Mammary epithelial cell (primary cell): ENCODE measurements at places on chromosomes 3 and 15. TPM values are rescaled to one million over a fixed set of nuclear protein-coding genes. Genes with fewer than 3 reads are reported as not detected.

DNA sequence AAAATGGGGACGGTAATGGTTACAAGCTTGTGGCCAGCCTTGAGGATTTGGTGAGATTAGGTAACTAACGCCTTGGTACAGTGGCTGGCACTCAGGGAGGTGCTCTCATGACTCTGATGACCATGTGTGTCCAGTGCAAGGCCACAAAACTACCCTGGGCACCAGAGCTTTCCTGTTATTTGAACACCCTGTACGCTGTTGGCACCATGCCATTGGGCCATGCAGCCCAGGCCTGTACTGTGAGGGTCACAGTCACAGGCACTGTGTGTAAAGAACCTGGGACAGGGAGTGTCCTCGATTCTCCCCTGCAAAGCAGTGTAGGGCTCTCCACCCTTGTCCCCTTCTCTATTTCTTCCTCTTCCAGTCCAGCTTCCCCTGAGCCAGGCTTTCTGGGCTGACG, 6.3 kb downstream of the TMEM43 start:
- DNase-seq, result no peak

- DNase-seq, result no peak
Measured at GRCh38 chr3:144501467-144501866, 529.8 kb downstream of the DIPK2A start.

GRCh38 chr3:37054370-37054769, 61.1 kb downstream of the MLH1 start:
- no peak for DNase-seq

DNA sequence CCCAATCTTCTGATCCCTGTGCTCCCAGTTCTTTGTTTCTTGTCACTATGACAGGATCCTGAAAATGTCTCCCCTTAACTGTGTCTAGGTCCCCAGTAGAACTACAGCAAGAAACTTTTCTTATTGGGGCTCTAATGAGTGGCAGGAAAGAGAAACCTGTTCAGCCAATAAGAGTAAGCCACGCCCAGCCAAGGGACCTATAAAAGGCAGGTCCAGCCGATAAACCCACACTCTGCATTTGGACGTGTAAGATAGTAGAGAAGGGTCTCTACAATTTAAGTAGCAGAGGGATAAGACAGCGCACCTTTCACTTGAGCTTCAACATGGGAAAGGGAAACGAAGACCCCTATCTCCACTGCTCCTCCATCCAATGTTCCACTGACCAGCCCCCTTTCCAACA, 149.9 kb downstream of the LMLN start:
- no peak for DNase-seq

- no peak for DNase-seq
Measured at GRCh38 chr15:69562116-69562515, 109.5 kb downstream of the RPLP1 start.

DNA sequence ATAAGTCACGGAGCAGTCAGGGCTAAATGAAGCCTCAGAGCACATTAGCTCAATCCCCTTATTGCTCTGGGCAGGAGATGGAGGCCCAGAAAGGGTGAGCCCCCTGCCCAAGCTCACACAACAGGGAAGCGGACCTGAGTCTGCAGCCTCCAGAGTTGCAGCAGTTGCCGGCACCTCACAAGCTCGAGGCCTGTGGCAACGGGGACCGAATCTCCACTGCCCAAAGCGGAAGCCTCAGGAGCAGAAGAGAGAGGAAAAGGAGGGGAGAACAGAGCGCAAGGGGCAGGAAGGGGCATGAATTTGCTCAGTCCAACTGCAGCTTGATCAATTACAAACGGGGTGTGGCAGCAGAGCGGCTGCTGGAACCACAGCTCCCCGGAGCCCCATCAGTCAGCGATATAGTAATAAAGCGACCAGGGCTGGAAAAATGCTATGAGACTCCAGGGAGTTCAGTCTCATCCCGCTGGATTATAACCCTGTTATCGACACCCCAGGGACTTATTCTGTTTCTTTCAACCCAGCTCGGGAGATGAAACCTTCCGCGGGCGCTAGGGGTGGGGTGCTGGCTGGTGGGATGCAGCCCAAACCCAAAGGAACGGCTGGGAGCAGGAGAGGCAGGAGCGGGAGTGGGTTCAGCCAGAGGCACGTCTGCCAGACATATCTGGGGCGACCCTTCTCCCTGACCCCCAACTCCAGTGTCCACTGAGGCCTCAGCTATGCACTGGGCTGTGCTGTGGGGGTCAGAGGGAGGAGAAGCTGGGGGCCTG, 219.7 kb upstream of the LINGO1 start:
- no peak for DNase-seq

GRCh38 chr15:83010709-83011270, 649 bp downstream of the C15orf40 start:
- DNase-seq, result peak; percentile 60

DNA sequence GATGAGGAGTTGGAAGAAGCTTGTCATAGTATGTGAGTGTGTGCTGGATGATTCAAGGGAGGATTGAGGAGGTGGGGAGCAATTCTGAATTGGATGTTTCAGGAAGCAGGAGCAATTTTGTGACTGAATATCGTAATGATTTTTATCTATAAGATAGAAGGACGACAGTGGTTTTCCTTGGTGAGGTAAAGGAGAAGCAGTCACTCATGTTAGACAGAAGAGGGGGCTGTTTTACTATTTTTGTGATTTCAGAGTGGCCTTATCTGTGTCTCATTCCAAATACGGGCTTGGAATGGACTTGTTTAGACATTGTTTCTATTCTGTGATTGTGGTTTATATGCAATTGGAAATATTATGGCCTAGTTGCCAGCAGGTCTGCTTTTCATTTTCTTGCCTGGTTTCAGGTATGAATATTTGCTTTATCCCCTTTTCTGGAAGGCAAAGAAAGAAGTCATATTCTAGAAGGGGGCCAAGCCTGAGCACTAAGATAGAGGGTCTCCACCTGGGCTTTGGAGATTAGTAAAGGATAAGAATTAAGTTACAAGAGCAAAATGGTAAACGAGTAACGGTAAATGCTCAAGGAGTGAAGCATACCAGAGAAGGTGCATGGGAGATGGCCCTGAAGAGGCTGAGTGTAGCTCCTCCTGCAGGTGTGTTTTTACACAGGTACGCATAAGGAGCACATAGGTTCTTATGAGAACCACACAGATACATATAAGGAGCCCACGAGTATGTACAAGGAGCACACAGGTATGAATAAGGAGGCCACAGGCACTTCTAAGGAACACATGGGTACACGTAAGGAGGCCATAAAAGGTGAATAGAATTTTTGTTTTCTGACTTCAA, 124.6 kb upstream of the KCNAB1 start:
- peak; percentile 43 for DNase-seq

DNA sequence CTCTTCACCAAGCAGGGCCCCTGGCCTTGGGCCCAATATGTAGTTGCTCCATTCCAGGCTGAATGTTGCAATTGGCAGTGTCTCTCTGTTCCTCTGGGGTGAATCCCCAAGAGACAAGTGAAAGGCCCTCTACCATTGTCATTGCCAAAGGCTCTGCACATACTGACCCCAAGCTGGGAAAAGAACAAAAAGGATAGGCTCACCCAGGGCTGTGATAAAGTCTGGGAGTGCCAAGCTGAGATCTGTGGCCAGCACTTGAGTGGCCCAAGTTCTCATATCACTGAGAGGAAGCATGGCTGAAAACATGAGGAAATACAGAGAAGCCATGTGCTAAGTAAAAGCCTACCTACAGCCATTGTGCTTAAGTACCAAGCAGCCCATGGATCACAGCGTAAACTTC, 612.2 kb upstream of the EPHA6 start:
- no peak for DNase-seq

DNA sequence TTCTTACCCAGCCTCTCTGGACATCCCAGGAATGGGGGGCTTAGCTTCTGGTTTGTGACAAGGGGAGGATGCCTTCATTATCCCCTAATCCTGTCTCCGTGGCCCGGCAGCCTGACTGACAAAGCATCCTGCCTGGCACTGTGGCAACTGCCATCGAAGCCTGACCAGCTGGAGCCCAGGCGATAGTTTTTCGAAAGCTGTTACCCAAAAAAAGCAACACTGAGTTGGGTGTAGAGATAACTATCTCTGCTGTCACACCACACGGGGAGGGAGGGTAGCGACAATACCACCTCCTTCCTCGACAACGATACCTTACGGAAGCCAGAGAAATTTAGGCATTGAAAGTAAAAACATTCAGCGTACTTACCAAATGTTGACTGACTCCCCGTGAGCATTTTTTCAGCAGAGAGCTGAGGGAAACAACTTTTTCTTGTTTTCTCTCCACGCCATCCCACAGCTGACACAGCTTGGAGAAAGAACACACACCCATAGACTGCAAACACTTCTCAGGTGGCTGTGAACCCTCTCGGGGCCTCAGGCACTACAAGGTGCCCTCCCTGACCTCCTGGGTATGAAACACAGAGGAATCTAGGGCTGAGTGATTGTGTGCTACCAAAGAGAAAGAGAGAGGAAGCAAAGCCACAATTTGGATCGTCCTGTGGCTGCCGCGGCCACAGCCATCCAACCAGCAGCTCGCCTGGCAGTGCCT, 361.9 kb upstream of the ICE2 start:
- DNase-seq, result no peak

DNA sequence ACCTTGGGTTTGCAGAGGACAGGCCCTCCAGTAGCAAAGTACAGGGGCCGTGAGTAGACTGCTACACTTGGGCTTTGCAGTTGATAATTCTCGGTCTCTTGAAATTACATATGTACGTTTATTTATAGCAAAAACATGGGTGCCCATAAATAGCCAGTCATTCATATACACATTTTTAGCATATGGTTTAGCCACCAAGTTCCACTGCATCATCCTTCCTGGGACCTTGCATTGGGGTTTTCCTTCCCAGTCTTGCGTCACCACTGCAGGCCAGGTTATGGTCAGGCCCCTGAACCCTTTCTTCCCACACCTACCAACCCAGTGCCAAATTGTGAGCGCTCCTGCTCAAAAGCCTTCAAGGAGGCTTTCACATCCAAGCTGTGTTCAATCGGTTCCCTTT, 12.7 kb downstream of the KLHL25 start:
- no peak for DNase-seq

DNA sequence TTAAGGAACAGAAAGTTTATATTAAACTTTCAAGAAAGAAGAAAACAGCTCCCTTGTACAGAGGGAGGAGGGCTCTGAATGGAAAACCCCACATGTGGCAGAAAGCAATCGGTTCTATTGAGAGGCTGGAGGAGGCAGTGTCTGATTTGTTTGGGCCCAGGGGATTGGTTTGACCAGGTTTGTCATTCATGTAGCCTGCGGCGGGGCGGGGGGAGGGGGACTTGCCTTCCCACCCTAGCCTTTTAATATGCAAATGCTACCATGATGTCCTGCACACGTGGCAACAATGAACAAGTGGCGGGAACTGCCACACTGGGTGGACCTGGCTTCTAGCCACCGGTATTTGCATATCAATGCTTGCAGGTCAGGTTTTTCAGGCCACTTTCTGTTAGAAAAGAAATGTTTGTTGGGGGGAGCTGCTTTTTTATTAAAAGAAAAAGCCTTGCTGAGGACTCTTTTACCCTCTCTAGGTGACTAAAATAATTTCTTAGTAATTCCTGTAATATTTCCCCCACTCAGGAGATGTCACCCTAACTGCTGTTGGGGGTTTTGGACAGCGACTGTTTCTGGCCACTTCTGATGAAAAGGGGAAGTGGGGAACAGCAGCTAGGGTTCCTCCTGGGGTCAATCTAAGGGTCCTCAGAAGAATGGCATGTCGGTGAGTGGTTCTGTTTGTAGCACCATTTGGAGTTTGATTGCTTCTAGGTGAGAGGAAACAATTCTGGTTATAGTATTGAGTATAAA, 691.2 kb downstream of the TBL1XR1 start:
- DNase-seq, result no peak

DNA sequence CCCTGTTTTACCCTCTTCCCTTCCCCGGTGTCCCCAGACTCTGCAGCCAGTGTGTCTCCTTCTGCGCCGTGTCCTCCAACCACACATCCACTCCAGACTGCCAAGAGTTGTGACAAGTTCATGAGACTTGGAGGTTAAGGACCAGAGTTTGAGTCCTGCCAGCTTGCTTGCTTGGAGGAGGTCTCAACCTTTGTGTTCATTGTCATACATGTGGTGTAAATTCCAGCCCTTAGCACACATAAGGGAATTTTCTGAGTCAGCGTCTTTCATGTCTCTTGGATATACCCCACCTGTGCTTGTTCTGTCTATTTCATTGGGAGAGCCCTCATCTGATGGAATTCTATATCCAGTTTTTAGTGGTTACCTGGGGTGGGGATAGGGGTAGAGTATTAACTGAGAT, 13.3 kb downstream of the CORO2B start:
- no peak for DNase-seq

GRCh38 chr15:76815421-76815820, 89.7 kb downstream of the SCAPER start:
- DNase-seq, result no peak

DNA sequence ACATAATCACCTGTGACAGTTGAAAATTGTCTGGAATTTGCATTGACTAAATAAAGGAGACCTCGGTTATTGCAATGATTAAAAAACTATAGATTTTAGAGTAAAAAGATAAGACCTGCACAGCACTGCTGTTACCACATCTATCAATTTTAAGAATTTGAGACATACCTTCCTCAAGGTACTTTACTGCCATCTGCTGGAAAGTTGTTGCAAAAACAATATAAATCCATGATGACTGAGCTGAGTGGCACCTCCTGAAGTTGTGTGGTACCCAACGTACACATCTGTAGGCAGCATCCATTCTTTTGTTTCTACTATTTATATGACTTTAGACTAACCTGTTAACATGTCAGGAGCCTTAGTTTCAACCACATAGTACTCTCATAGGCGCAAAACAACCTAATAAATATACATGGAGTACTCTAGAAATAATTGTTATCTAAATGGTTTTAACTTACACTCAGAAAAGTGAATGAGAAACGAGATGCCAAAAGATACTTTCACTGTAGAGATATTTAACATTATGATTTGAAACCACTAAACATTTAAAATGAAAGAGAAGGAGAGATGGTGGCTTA, 106.7 kb downstream of the GHSR start:
- peak; percentile 50 for DNase-seq

GRCh38 chr3:43755516-43756200, 64.9 kb downstream of the ABHD5 start:
- DNase-seq, result no peak

GRCh38 chr3:127855246-127855645, 32.9 kb upstream of the MGLL start:
- DNase-seq, result no peak

GRCh38 chr3:114104414-114104813, 47.9 kb downstream of the QTRT2 start:
- DNase-seq, result peak; percentile 19

DNA sequence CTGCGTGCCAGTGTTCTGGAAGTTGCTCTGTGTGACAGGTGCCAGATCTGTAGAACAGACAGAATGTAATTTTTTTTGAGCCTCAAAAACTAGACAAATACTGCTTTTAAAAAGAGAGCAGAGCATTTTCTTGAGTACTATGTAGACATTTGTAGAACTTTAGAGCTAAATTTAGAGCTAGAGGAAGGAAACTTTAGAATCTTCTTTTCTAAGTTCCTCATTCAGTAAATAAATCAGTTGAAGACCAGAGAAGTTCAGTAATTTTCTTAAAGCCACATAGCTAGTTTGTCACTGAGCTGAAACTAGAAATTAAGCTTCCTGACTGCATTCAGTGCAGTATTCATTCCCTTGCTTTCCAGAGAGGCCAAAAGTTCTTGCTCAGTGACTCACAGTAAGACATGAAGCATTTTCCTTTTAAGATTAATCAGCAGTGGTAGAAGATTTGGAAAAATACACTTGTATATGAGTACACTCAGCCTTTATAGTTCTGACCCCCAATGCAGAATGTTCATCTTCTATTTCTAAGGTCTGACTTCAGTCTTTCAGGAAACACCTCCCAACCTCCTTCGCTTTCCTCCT, 83.6 kb upstream of the TSEN2 start:
- DNase-seq, result peak; percentile 14

The CASR gene
- polyA plus RNA-seq, result not detected

The AMT gene
- 1.7 TPM for polyA plus RNA-seq

The GXYLT2 gene
- 5.8 TPM for polyA plus RNA-seq

The SPINK8 gene
- not detected for polyA plus RNA-seq

The C3orf20 gene
- not detected for polyA plus RNA-seq

The MB21D2 gene
- polyA plus RNA-seq, result 4.7 TPM

The TMEM40 gene
- 124 TPM for polyA plus RNA-seq
